ENCODE measurements at places on chromosomes 12 and 14.
A peak's percentile ranks its signal among the peaks of the same experiment; 100 is the strongest.

DNA sequence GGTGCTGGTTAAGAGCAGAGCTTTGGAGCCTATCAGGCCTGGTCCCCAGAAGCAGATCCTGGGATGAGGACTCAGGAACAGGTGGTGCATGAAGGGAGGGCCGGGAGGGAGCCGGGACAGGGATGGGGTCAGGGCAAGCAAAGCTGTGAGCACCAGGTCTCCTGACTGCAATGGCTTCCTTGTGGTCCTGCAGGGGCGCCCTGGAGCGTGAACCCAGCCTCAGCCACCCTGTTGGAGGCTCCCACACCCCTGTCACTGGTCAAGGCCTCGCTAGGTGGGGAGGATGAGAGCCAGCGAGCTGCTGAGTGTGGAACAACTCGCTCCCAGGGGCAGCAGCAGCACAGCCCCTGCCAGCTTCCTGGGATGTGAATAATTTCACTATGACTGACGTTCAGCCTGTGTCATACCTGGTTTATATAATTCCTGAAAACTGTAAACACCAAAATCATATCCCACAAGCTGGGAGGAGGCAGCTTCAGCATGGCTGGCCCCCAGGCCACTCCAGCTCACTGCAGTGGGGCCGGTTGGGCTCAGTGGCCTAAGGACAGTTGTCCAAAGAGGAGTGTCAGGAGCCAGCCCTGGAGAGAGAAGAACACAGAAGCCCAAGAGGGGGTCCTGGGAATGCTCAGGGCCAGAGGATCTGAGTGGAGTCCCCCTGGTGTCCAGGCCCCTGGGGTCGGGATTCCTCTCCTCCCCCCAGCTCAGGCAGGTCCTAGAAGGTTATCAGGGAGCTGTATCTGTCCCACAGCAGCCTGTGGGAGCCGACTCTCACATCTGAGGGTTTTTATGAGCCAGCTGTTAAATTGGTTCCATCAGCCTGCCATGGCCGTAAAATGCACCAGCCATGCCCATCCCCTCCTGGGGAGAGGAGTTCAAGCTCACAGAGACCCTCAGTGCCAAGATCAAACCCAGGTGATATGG is 272.9 kb downstream of the ADGRD1 start:
- no peak for DNase-seq

- DNase-seq, result peak; percentile 72
These were observed 2.9 kb upstream of the DYRK2 start for GRCh38 chr12:67645601-67646000.

DNA sequence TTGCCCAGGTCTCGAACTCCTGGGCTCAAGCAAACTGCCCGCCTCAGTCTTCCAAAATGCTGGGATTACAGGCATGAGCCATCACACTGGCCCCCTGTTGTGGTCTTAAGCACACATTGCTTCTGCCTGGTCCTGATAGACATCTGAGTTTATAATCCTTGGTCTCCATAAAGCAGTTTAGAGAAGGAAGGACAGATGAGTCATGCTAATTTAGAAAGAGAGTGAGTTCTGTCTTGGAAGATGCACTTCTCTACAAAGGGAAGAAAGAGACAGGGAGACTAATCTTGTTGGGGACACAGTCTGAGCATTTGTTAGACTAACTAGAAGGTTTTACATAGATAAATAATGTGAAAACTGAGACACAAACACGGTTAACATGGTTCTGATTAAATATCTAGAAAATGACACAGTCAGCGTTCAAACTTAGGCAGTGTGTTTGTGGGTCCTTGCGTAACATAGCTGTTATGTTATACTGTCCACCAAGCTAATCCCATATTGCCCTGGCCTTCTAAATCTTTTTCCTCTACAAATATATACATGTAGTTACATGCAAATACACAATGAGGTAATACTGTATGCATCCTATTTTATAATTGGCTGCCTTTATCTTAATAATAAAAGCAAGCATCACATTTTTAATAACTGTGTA is 31.0 kb downstream of the SAMD4A start:
- peak; percentile 78 for DNase-seq

DNA sequence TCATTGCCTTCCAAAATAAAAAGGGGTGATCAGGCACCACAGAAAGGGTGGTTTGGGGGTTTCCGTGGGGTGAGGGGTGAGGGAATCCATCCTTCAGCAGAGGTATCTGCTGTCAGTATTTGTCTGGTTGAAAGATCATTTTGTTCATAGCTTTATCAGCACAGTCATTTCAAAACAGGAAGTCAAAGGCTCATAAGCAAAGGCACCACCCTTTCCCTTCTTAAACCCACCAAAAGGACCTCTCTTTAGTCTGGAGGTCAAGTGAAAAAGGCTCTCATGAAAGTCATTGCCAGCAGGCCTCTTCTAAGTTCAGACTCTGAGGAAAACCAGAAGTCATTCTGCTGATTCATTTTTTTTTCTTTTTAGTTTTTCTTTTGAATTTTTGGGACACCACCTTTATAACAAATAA is 6.2 kb downstream of the CHST11 start:
- no peak for DNase-seq

- no peak for DNase-seq
These were observed 13.3 kb downstream of the CCND2 start for GRCh38 chr12:4286771-4287317.

Data from EH (cell line).